ENCODE measurements at places on chromosomes 1 and 21. TPM values are rescaled to one million over a fixed set of nuclear protein-coding genes. Genes with fewer than 3 reads are reported as not detected.

The KRTAP12-2 gene
- not detected for polyA plus RNA-seq

The BEST4 gene
- 0.11 TPM for polyA plus RNA-seq

The MYBPH gene
- polyA plus RNA-seq, result not detected

The PDIK1L gene
- 2.6 TPM for polyA plus RNA-seq

The TMEM51 gene
- polyA plus RNA-seq, result 7.4 TPM

The WNT2B gene
- polyA plus RNA-seq, result 2.2 TPM

The RHD gene
- polyA plus RNA-seq, result not detected

The FCMR gene
- polyA plus RNA-seq, result 2.5 TPM

The SPRR1A gene
- 3,249 TPM for polyA plus RNA-seq

The BARHL2 gene
- not detected for polyA plus RNA-seq

The FABP3 gene
- 2.6 TPM for polyA plus RNA-seq

Data from esophagus (tissue), 2 donors.